T-helper 1 cell (primary cell): ENCODE measurements at places on chromosomes 1 and 21.

DNA sequence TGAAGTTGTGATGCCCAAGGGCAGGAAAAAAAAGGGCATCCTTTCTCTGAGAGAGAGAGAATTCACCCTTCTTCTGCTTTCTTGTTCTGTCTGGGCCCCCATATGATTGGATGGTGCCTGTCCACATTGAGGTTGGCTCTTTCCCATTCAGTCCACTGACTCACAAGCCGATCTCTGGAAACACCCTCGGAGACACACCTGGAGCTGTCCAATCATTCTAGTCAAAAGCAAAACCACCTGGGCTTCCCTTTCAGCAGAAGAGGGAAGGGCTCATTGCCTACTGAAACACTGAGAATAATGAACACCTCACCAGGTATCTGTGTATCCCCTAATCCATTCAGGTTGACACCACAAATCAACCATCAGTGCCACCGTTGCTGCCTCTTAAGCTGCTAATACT, 103.7 kb upstream of the GNG12 start:
- no peak for DNase-seq

DNA sequence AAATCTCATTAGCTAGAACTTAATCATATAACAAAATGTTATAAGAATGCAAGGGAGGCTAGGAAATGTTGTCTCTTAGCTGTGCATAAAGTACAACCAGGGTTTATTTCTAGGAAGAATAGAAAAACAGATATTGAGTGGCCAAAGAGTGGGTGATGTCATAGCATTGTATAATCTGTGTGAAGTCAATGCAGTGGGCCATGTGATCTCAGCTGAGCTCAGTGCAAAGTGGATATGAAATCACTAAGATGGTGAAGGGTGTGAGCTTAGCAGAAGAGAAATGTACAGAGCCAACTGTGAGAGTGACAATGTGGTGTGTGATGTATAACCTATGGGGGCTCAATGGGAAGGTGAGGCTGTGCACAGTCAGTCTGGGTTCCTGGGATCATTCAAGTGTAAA, 29.7 kb upstream of the DUSP23 start:
- no peak for DNase-seq

DNA sequence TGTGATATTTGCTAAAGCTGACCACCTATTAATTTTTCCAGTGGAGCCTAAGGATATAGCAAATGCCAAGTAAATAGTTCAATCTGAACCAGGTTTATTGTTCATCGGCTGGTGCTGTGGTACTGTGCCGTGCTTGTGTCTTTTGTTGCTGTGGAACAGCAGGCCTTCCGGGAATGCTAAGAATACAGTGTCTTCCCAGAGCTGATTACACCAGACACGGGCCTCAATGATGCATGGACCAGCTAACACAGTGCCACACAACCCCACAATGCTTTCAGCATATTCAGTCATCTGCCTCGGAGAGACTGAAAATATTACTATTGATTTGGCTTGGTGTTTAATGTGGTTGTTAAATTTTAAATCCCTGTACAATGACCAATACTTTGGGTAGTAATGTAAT, 415.4 kb downstream of the PTBP2 start:
- DNase-seq, result no peak

- no peak for DNase-seq
Observed at GRCh38 chr1:248841702-248842395, 3.8 kb downstream of the ZNF672 start.

- DNase-seq, result no peak
Observed at GRCh38 chr1:58515794-58516401, 30.6 kb downstream of the OMA1 start.

GRCh38 chr1:201309416-201309815, 26.1 kb downstream of the PKP1 start:
- DNase-seq, result no peak
